Naive thymus-derived CD8-positive, alpha-beta T cell (primary cell): ENCODE measurements at places on chromosomes 3 and 15. TPM values are rescaled to one million over a fixed set of nuclear protein-coding genes. Genes with fewer than 3 reads are reported as not detected.

SKIL gene
- total RNA-seq: 55.7 TPM

DNA sequence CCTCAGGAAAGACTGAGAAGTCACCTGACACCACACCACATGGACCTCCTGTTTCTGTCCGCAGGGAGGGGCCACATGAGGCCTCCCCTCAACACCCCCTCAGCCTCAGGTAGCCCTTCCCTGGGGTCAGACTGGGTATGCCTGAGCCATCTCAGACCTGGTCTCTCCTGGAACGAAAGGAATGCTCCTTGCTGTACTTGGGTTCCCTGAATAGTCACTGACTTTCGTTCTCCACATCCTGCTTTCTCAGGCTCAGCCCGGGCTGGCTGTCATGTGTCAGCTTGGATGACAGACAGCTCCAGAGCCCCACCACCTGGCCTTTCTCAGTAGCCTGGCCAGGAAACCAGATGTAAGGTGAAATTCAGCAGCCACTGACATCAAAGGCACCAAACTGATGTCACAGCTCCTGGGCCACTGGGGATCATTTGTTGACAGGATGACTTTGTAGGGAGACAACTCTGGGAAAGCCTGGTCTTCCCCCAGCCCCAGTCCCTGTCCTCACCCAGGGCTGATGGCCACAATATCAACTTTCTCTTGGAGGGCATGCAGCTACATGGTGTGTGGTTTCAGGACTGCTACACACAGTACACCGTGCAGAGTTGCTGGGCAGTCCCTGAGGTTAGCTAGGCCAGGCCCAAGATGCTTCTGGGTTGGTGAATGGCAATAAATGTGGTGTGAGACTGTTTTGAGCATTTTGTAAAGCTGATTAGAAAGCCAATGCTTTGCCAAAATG lies 141.4 kb upstream of the MRPS22 start:
- H3K4me3 ChIP-seq: no peak overlapping the region
- no peaks in the 10 kb centered on the region for H3K4me1 ChIP-seq
- DNase-seq: no peak
- H3K27me3 ChIP-seq: peaks cover 8% of the 10 kb centered on the region

- no peak overlapping the region for H3K27ac ChIP-seq
- H3K27me3 ChIP-seq: peaks cover 47% of the 10 kb centered on the region
- DNase-seq: no peak
- H3K4me1 ChIP-seq: peaks cover 2% of the 10 kb centered on the region
Measured at GRCh38 chr15:39434751-39435238, 146.1 kb upstream of the THBS1 start.

CYP1A1 gene
- total RNA-seq: 0.18 TPM

DNA sequence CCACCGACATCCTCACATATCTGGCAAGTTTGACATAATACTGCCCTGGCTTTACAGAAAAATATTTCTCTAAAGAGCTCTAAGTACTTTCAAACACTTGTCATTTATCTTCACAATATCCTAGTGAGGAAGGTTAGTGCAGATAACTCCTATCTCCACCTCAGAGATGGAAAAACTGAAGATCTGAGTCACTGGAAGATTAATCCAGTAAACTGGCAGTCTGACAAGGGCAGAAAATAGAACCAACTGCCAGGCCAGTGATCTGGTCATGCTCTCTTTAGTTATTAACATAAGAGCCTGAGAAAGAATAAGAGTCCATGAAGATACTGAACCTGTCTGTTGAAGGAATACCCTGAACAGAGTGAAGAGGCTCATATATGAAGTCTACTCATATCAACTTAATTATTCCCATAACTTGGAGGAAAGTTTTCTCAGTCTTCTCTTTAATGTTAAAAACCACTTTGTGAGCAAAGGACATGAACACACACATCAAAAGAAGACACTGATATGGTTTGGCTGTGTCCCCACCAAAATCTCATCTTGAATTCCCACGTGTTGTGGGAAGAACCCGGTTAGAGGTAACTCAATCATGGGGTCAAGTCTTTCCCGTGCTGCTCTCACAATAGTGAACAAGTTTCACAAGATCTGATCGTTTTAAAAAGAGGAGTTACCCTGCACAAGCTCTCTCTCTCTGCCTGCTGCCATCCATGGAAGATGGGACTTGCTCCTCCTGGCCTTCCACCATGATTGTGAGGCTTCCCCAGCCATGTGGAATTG lies 61.4 kb downstream of the GOLIM4 start:
- no peaks in the 10 kb centered on the region for H3K27me3 ChIP-seq
- H3K27ac ChIP-seq: no peak overlapping the region
- no peak for DNase-seq
- peaks cover 2% of the 10 kb centered on the region for H3K4me1 ChIP-seq

GRCh38 chr3:149600634-149601033 lies 57.2 kb downstream of the WWTR1 start:
- H3K27ac ChIP-seq: no peak overlapping the region
- no peak for DNase-seq
- H3K4me3 ChIP-seq: no peak overlapping the region
- H3K4me1 ChIP-seq: no peaks in the 10 kb centered on the region

BTD gene
- 14.7 TPM for total RNA-seq

DNA sequence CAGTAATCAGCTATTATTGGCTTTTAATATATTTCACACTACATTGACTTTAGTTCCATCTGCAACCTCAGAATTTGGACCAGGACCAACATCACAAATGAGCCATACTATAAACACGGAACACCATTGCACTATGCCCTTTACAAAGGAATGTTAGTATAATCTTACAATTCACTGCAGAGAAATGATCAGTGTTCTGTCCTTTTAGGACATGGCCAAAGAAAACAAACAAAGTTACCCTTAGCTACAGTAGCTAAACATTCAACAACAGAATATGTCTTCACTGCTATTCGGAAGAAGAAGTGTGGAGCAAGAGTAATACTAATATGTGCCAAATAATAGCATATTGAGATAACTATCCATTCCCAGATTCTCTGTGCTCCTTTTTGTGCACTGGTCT lies 90.4 kb downstream of the NAALADL2 start:
- no peak overlapping the region for H3K27ac ChIP-seq
- no peak overlapping the region for H3K4me3 ChIP-seq
- no peak for DNase-seq
- peaks cover 1% of the 10 kb centered on the region for H3K27me3 ChIP-seq

ARRDC4 gene
- 1.3 TPM for total RNA-seq

DNA sequence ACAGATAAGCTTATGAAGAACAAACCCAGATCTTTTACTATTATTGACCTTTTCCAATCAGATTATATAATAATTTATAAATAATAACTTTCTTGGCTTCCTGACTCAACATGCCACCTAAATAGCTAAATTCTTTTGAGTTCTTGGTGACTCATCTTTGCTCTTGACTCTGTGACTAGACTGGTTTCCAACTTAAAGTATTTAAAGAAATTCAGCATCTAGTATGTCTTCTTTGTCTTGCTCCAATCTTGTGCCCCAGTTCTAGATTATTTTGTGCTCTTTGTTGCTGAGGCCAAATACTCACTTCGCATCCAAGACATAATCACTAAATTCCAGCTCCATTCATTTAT lies 483.2 kb upstream of the TBL1XR1 start:
- H3K4me1 ChIP-seq: peaks cover 17% of the 10 kb centered on the region
- H3K4me3 ChIP-seq: no peak overlapping the region
- H3K36me3 ChIP-seq: peaks cover 4% of the 10 kb centered on the region
- DNase-seq: no peak

REC114 gene
- total RNA-seq: not detected
